ENCODE measurements at places on chromosomes 6 and 20.

- no peak for DNase-seq
These were observed 17.4 kb upstream of the PRDM13 start for GRCh38 chr6:99589290-99589672.

GRCh38 chr20:2145376-2145775, 43.7 kb downstream of the STK35 start:
- DNase-seq: no peak

GRCh38 chr6:34341481-34341971, 50.9 kb downstream of the NUDT3 start:
- no peak for DNase-seq

DNA sequence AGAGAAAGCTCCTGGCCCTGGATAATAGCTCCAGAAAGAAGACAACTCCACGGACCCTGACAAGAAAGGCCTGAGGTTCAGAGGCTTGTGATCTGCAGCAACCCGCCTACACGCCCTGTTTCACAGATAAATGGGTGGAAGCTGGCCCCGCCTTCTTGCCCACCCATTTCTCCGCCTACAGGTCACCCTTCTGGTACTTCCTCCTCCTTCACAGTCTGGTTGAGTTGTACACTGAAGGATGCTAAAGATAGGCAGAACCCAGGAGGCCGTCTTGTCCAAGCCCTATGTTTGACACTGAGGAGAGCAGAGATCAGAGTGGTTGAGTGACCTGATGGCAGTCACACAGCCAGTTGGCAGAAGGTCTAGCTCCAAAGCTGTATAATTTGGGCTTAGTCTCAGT, 34.2 kb upstream of the MDGA1 start:
- no peak for DNase-seq

DNA sequence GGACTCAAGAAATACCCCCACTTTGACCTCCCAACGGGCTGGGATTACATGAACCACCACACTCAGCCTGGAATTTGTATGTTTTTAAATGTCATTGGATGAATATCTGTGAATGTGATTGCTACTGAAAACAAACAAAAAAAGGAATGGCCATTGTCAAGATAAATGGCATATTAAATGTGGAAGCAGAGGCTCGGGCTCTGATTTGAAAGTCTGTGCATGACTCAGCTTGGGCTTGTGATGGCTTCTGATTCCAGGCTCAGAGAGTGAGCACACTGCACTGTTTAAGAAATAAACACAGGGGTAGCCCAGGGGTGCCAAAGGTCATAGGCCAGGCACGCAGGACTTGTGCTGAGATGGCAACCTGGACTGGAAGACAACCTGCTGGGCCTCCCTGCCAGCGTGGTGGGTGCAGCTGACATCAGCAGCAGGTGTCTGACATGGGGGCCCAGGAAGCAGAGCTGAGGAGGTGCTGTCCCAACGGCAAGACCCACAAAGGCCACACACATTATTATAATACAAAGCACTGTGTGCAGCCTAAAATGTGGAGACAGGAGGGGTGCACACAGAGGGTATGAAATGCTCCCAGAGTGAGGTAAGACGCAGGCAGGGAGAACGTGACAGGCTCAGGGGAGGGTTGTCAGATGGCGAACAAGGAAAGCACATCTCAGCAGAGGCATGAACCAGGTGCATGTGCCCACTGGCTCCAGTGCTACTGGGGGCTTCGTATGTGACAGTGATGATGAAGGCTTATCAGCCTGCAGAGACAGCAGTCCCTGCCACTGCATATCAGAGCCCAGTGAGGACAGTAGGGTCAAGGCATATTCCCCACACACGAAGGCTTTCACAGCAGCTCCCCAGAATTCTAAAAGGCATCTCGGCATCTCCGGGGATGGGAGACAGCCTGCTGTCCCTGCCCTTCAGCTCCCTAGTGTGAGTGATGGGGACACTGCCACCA, 169.4 kb downstream of the SYNDIG1 start:
- no peak for DNase-seq
